Naive B cell (primary cell): ENCODE measurements at places on chromosomes 2 and 18.

DNA sequence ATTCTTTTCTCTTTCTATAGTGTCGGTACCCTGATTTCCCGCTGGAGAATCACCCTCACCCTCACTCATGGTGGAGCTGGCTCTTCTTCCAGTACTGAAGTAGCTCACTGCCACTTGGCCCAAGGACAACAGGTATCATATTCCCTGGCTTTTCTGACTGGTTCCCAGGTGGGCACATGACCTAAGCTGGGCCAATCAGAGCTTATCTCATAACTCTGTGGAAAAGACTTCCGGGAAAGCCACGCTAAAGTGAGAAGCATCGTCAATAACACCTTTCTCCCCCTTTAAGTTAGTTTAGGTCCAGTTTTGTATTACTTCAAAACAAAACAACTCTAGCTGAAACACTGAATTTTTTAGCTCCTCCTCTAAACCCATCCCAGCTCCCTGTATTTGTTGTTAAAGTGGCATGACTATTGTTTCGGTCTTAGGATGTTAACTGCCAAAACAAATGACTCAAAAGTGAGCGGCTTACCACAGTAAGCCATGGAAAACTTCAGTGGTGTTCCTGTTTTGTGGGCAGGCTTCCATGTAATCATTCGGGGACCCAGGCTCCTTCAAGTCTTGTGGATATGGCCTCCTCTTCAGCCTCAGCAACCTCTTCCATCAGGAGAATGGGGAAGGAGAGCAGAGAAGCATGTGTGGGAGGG lies 137.4 kb upstream of the DLX2 start:
- H3K36me3 ChIP-seq: no peaks in the 10 kb centered on the region
- H3K27ac ChIP-seq: no peak overlapping the region
- no peak overlapping the region for H3K4me3 ChIP-seq
- H3K4me1 ChIP-seq: peaks cover 6% of the 10 kb centered on the region
- DNase-seq: no peak

DNA sequence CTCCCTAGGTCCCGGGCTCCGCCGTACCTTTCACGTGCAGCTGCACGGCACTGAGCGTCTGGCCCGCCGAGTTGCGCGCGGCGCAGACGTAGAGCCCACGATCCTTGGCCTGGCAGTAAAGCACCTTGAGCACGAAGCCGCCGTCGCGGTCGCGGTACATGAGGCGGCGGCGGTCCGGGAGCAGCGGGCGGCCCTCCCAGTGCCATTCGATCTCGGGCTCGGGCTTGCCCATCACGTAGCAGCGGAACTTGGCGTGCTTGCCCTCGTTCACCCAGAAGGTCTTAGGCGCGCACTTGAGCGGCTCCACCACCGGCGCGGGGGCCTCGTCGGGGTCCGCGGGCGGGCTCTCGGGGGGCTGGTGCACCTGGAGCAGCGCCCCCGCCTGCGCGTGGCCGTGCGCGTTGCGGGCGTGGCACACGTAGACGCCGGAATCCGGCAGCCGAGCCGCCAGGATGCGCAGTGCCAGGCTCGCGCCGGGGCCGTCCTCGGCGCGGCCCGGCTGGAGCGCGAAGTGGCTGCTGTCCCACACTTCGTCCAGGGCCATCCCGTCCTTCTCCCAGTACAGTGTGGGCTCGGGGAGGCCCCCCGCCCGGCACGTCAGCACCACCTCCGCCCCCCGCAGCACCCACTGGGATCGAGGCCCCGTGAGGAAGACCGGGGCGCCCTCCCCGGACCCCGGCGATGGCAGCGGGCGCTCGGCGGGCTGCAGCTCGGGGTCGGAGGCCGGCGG lies 980 bp downstream of the OBSL1 start:
- H3K4me1 ChIP-seq: peaks cover 7% of the 10 kb centered on the region
- H3K36me3 ChIP-seq: no peaks in the 10 kb centered on the region
- peaks cover 76% of the 10 kb centered on the region for H3K27me3 ChIP-seq
- H3K4me3 ChIP-seq: peak overlapping the region; percentile 71
- H3K27ac ChIP-seq: no peak overlapping the region

GRCh38 chr2:131104487-131105155 lies 515 bp upstream of the PLEKHB2 start:
- H3K4me3 ChIP-seq: peak overlapping the region; percentile 95
- peaks cover 8% of the 10 kb centered on the region for H3K36me3 ChIP-seq
- no peaks in the 10 kb centered on the region for H3K27me3 ChIP-seq
- peak; percentile 23 for DNase-seq
- peaks cover 25% of the 10 kb centered on the region for H3K4me1 ChIP-seq

- H3K4me3 ChIP-seq: peak overlapping the region; percentile 75
- peaks cover 43% of the 10 kb centered on the region for H3K4me1 ChIP-seq
- DNase-seq: peak; percentile 54
- peak overlapping the region; percentile 98 for H3K27ac ChIP-seq
- peaks cover 5% of the 10 kb centered on the region for H3K27me3 ChIP-seq
Observed at GRCh38 chr2:20595439-20596192, 55.3 kb downstream of the HS1BP3 start.
